ENCODE measurements at places on chromosomes 1 and 21.
A peak's percentile ranks its signal among the peaks of the same experiment; 100 is the strongest.

- DNase-seq, result no peak
These were observed 94.2 kb downstream of the AHCTF1 start for GRCh38 chr1:246837418-246838117.

DNA sequence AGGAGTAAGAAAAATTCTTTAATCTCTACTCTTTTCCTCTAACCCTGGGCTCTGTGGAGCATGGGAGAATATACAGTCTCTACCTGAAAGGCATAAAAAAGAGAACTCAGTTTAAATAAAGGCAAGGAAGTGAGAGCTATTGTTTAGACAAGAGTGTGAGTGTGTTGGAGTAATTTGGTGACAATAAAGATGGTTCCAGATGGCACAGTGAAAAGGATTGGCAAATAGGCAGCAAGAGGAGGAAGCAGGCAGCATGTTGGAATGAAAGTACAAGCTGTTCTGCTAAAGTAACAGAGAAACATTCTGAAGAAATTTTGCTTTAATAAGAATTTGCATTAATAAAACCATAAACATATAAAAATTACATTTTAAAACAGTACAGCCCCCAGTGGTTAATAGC lies 163.4 kb downstream of the DNM3 start:
- no peak for DNase-seq

- no peak for DNase-seq
These were observed 7.5 kb downstream of the NBPF1 start for GRCh38 chr1:16605532-16606505.

DNA sequence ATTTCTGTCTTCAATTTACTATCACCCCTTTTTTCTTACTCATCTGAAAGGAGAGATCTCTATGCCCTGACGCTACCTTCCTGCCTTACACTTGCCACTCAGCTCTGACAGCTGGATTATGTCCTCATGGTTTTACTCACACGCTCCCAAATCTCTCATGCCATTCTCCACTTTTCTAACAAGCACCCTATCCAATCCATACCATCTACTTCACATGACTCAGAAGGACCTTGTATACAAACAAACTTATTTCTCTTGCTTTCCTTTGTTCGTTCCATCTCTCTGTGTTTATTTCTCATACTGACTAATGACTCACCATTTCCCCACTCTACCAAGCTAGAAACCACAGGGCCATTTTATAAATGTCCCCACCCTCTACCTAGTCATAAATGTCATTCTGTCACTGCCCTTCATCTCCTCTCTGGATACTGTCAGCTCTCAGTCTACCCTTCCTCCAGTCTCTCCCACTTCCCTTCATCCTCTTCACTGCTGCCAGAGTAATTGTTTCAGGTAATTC lies 87.3 kb downstream of the USP24 start:
- no peak for DNase-seq

- DNase-seq, result no peak
These were observed 125.9 kb downstream of the MAST2 start for GRCh38 chr1:45929257-45929687.

- DNase-seq, result no peak
These were observed 330.7 kb downstream of the SMYD3 start for GRCh38 chr1:246176126-246177024.

DNA sequence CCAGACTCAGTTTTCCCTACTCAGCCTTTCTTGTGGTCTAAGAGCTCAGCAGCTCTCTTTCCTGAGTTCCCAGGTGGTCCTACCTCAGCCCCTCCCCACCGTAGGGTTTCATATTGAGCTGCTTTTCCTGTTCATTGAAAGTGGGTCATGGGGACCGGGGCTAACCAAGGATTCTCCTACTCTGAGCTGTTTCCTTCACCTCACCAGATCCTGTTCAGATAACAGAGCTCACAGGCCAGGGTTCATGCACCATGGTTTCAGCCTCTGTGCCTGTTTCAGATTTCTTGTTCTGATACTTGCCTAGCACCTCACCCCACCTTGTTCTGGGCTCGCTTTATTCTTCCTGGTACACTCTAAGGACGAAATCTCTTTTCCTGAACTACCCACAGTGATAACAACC lies 8.5 kb downstream of the UBQLN4 start:
- DNase-seq, result no peak

GRCh38 chr1:188386161-188386560 lies 1557.4 kb downstream of the PLA2G4A start:
- DNase-seq, result no peak

DNA sequence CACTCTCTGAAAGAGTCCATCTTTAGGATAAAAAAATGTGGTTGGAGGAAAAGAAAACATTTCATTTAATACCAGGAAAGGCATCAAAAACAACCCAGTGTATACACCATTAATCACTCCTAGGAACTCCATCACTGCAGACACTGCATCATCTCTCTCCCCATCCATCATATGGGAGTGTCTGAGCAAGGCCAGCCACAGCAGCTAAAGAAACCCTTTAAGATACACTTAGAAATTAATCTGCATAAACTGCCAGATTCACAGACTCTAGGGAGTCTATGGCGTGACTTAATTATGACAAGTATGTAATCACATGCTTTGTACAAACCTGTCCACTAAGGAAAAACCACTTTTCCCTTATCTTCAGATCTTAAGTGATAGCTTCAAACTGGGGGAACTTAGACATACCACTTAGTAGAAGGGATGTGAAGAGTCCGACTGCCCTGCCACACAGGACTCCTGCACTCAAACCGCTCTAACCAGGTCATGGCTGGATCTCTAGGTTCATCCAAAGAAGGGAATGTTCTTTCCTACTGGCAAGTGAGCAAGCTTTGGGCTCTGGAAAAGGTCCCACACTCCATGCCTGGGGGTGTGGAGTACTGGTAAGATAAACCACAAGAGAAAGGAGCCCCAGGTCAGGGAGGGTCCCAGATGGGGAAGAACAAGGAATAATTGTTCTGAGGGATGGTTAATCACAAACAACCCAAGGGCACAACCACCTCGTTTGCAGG lies 61.0 kb upstream of the C8B start:
- DNase-seq, result no peak

DNA sequence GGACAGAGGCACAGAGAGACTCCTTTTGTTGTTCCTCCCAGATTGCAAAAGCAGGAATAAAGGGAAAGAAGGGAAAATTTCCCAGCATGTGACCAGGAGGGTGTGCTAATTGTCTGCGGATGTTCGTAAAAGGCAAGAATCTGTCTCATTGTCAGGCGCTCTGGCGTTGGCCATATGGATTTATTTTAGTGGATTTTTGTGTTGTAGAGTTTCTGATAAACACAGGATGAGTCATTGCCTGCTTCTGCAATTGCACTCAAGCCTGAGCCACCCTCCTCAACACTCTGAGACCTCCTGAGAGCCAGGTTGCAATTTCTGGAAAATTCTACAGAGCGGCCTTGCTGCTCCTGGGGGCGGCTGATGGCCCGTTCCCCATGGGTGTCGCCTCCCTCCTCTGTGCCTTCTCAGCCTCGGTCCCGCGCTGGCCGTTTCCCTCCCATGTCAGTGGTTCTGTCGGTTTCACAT lies 227.7 kb downstream of the KAZN start:
- no peak for DNase-seq

GRCh38 chr1:8679929-8680663 lies 137.3 kb downstream of the RERE start:
- no peak for DNase-seq

- DNase-seq, result no peak
These were observed 3.3 kb upstream of the ADAR start for GRCh38 chr1:154611150-154611862.

- DNase-seq, result no peak
These were observed 98.6 kb downstream of the ENAH start for GRCh38 chr1:225554216-225554812.

DNA sequence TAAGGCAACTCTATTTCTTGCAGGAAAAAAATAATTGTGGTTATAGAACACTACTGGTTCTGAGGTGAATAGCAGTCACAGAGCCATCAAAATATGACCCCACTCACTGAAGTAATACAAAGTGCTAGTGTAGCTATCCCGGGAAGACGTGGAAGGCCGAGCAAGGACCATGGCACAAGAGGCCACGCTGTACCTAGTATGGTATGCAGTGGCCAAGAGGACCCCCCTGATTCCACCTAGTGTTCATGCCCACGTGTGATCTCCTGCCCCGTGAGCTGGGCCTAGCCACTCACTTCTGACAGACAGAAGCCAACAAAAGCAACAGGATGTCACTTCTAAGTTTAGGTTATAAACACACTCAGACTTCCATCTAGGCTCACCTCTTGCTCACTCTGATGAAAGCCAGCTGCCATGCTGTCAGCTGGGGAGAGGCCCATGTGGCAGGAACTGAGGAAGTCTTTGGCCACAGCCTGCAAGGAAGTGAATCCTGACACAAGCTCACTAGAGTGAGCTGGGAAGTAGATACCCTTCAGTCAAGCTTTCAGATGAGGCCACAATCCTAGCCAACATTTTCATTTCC lies 21.7 kb upstream of the LSS start:
- no peak for DNase-seq

DNA sequence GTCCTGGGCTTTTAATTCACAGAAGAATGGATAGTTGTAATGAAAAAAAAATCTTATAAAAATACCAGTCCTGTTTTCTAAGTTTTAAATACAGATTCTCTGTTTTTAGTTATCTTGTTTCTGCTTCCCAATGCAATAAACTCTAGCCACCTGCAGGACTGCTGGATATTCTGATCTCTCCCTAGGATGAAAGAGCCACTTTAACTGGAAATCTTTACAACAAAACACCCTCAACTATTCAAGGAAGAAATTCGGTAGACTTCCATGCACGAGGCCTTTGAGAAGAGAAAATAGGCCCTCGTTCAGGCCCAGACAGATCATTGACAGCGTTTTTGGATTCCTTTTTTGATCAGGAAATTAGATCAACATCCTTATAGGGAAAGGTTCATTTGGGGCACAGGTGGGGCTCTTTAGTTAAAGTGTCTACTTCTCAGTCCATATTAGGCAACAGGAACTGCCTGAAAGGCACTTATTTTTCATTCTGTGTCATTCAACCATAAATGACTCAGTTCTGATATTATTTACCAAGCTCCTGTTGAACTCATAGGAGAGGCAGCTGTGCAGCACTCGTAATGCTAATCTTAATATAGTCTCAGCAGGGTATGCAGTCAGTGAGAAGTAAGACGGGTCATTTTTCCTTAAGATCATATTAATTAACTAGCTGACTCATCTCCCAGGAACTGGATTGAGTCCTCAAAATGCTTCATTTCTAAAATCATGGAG lies 71.1 kb upstream of the ERRFI1 start:
- no peak for DNase-seq

- peak; percentile 20 for DNase-seq
These were observed at the start of gene NFIA for GRCh38 chr1:61082311-61083012. NFIA (plus strand) TSS chr1:61082561.

DNA sequence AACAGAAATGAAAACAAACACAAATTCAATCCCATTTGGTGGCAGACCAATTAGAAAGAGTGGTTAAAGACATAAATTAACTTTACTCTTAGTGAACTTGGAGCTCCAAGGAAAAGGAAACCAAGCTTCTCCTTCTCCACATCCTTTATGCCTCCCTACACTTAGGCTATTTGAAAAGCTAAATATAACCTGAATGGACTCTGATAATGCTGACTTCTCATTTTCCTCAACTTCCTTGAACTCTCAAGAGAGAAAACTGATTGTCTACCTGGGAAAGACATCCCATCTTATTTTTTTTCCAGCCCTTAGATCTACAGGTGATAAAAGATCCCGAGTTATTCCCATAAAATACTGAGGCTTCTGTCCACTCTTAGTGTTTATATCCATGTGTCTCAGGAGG lies 178.4 kb upstream of the SPAG17 start:
- no peak for DNase-seq

DNA sequence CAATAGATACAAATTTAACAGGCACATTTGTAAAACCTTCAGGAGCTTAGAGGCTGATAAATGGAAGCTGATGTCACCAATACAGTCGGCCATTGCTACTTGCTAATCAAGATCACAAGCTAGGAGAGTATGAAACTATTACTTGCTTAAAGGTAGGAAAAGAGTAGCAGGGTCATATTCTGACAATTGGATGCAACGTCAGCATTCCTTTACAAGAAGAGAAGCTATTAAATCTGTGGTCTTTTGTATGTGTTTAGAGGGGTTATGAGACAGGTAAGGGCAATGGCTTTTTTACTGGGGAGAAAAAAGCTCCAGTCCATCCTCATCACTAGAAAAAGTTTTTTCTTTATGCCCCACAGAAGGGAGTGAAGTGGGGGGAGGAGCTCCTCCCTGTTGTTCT lies 11.7 kb upstream of the CD48 start:
- DNase-seq, result no peak

DNA sequence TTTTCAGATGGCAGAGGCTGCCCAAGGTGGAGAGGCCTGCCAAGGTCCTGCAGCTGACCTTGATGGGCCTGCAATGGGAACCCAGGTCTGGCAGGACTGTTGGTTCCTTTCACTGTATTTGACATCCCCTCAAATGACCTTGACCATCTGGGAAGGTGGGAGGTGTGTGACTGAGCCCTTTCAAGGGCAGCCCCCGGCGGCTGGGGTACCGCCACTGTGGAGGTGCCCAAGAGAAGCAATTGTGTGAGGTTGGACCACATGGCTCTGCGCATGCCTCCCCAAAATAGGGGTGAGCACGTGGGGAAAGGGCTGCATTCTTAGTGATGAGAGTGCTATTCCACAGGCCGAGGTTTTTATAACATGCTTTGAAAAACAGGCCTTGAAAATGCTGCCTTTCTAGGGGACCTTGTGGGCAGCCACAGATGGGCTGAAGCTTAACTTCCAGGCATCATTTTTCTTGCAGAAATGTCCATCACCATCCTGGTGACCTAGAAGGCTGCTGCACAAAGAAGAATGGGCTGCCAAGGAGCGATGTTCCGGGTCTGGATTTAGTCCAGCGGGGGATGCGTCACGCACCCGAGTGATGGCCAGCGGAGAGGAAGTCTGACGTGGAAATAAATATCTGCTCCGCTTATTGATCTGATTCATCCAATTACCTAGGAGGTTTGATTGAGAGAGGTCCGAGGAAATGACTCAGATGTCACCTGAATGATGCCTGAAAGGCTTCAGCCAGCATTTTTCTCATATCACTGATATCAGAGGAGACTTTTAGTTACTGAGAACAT lies 16.5 kb upstream of the UTS2 start:
- no peak for DNase-seq

DNA sequence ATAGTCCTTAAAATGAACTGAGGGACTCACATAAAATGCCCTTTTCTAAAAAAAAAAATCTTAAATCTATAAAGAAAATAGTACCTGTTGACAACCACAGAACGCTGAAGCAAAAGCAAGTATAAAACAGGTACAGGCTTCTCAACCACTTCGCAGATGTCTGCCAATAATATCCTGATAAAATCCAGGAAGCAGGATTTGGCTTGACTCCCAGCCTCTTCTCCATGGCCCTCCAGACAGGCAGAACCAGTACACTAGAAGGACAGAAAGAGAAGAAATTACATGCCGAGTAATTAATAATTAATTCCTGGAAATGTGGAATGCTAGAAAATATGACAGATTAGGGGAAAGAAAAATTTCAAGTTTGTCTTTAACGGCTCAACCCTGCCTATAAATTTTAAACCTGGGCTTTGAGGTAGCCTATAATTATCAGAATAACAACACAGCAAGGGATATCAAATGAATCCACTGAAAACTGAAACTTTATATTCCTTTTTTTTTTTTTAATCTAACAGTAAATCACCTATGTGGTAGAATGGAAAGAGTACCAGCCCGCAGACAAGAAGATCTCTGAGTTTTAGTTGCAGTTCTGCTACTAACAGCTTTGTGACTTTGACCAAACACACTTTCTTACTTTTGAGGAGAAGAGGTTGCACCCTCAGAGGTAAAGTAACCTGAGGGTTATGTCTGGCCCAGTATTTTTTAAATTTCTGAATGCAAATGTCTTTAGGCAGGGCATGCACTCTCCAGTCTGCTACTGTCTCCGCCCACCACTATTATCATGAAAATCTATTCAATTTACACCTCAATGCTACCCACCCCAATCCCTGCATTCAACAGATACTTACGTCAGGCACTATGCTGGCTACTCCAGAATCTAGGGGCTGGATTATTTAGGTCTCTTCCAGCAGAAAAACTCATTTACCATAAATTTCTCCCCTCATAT lies 2.7 kb downstream of the KIAA0319L start:
- no peak for DNase-seq
